ENCODE measurements at places on chromosomes 16 and 17. TPM values are rescaled to one million over a fixed set of nuclear protein-coding genes. Genes with fewer than 3 reads are reported as not detected.

DNA sequence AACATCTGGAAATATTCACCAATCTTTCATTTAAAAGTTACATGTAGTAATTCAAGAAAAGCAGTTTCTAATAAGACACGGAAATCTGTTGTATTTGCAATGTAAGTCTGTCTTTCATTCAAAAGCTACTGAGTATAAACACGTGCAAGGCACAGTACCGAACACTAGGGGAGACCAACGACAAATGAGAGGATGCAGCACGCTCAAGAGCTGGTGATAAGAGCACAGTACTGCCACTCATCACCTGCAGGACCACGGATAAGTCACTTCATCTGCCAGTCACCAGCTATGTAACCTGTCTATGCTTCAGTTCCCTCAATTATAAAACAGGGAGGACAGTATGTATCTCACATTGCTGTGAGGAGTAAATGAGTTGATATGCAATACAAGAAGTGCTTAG lies 67.1 kb downstream of the CLEC18A start:
- no peaks in the 10 kb centered on the region for H3K4me1 ChIP-seq
- H3K27me3 ChIP-seq, result no peaks in the 10 kb centered on the region
- DNase-seq, result no peak

Gene EME1
- 0.61 TPM for total RNA-seq

DNA sequence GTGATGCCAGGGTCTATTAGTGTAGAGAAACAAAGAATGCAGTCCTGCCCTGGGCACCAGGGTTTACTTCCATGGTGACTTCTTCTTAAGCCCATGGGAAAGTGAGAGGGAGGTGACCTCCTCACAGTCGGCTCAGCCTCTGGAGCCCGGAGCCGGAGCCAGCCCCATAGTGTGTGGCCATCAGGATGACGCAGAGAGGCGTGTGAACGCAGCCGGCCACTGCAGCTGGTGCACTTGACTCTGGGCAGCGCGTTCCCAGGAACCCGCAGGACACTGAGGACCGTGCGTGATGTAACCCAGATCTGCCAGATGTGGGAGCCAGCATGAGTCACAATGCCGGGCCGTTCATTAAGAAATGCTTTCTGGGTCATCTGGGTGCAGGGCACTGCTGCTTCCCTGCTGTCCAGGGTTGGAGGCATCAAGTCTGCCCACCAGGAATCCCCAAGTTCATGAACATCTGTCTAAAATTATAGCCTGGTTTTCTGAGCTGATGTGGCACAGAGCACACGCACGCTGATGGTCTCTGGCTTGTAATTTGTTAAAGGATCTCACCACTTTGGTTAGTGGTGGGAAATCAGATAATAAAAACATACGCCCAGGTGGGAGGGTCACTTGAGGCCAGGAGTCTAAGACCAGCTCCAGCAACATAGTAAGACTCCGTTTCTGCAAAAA lies 114.1 kb downstream of the PITPNC1 start:
- H3K27me3 ChIP-seq, result no peaks in the 10 kb centered on the region
- H3K4me3 ChIP-seq, result no peak overlapping the region
- no peak overlapping the region for H3K27ac ChIP-seq
- H3K4me1 ChIP-seq, result no peaks in the 10 kb centered on the region

Gene CPHXL2
- total RNA-seq, result not detected

DNA sequence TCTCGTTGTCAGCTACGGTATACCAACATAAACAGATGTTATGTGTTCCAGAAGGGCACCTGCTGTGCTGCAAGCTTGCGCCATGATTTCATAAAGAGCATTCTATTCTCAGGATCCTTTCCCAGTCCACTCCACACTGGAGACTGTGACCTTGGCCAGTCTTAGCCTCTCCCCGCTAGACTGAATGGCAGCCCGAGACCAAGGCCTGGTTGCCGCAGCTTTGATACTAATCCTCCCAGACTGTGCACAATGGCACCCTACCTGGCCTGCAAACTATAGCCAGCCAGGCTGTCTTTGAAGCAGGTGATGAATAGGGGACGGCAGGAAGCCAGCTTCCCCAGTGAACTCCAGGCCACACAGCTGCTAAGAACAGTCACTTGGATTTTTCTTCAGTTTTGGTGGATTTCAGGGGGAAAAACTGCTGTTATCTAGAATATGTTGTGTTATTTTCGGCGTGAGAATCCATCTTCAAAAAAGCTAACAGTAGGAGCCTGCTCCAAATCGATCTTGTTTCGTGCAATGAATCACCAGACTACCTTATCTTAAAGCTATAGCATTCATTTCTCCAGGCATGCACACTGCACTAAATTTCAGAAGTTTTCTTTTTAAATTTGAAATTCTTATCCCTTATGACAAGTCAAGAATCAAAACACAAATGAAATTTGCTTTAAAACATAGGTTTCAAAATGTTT lies 289.0 kb downstream of the CEP112 start:
- no peak overlapping the region for H3K27ac ChIP-seq
- H3K4me3 ChIP-seq, result no peak overlapping the region
- H3K4me1 ChIP-seq, result no peaks in the 10 kb centered on the region
- no peak for DNase-seq
- H3K27me3 ChIP-seq, result no peaks in the 10 kb centered on the region

DNA sequence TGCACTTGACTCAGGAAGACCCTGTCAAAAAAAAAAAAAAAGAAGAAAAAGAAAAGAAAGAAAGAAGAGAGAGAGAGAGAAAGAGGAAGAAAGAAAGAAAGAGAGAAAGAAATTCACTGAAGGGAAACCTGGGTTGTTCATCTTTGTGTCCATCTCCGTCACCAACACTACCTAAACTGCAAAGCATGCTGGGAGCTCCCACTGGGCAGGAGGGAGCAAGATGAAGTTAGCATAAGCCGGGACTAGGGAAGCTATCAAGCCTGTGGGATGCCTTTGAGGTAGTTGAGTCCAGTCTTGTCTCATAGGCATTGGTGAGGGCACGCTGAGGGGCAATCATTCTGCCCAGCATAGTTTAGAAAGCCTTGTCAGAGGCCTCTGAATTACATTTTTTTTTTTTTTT lies 7.6 kb upstream of the CBFB start:
- DNase-seq, result peak; percentile 13
- no peaks in the 10 kb centered on the region for H3K4me1 ChIP-seq
- no peak overlapping the region for H3K27ac ChIP-seq

Gene ANKFN1
- total RNA-seq, result not detected

Gene C16orf82
- total RNA-seq, result not detected

DNA sequence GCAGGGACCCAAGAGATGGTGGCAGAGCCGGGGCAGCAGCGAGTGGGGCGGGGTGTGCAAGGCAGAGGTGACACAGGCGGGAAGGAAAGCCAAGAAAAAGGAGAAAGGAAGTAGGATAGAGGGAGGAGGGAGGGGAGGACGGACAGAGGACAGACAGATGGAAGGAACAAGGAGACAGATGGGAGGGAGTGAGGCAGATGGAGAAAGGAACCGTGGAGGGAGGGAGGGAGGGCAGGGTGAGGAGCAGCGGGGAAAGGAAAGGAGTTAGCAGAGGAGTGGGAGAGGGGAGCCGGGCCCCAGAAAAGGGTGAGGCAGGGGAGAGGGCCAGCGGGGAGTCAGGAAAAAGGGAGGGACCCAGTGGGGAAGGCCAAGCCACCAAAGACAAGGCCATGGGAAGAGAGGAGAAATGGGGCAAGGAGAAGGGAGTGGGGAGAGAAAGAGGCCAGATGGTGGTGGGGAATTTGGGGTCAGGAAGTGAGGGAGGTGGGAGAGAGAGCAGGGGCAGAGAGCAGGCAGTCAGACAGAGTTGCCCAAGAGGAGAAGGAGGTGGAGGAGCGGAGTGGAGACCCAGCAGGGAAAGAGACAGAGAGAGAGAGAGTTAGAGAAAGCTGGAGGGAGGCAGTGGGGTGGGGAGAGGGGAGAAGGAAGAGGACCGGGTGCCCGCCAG lies 13.2 kb upstream of the ASGR1 start:
- H3K4me3 ChIP-seq, result no peak overlapping the region
- DNase-seq, result no peak
- no peaks in the 10 kb centered on the region for H3K4me1 ChIP-seq
- H3K27me3 ChIP-seq, result no peaks in the 10 kb centered on the region

GRCh38 chr17:68459037-68459639 lies 1.8 kb upstream of the WIPI1 start:
- H3K4me3 ChIP-seq, result peak overlapping the region; percentile 60
- H3K27me3 ChIP-seq, result no peaks in the 10 kb centered on the region
- H3K36me3 ChIP-seq, result no peaks in the 10 kb centered on the region
- no peak overlapping the region for H3K27ac ChIP-seq

Gene ESRP2
- 102 TPM for total RNA-seq

Gene KRTAP1-5
- total RNA-seq, result not detected

Gene PDILT
- not detected for total RNA-seq

DNA sequence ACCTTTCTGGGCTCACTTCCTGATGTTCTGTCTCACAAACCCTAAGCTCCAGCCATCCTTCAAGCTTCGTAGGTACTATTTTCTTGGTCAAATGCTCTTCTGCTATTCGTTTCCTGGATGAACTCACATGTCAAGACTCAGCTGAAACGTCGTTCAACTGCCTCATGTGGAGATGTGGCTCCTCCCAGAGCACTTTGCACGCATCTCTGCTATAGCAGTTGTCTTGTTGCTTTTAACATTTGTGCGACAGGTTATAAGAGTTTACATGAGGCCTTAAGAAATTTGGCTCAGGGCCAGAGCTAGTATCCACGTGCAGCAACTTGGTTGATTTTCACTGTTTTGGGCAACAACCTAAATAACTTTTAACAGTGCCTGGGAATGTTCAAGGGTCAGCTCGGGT lies 2.8 kb upstream of the KRT40 start:
- no peak for DNase-seq
- H3K36me3 ChIP-seq, result no peaks in the 10 kb centered on the region
- H3K27ac ChIP-seq, result no peak overlapping the region
- H3K4me1 ChIP-seq, result no peaks in the 10 kb centered on the region
- no peak overlapping the region for H3K4me3 ChIP-seq

DNA sequence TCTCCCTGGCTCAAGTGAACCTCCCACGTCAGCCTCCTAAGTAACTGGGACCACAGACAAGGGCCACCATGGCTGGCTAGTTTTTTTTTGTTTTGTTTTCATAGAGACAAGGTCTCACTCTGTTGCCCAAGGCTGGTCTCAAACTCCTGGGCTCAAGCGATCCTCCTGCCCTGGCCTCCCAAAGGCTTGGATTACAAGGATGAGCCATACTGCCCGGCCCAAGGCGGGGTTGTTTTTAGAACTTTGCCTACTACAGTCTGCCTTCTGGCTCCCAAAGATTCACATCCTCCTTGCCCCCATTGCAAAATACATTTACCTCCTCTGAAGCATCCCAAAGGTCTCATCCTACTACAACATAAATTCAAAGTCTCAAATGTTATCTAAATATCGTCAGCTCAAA lies 49.5 kb upstream of the PHOSPHO1 start:
- no peaks in the 10 kb centered on the region for H3K27me3 ChIP-seq
- H3K27ac ChIP-seq, result no peak overlapping the region
- no peak for DNase-seq
- no peak overlapping the region for H3K4me3 ChIP-seq

- no peak overlapping the region for H3K4me3 ChIP-seq
- DNase-seq, result no peak
- H3K27me3 ChIP-seq, result no peaks in the 10 kb centered on the region
- no peak overlapping the region for H3K27ac ChIP-seq
- no peaks in the 10 kb centered on the region for H3K4me1 ChIP-seq
- no peaks in the 10 kb centered on the region for H3K36me3 ChIP-seq
Observed at GRCh38 chr16:17101646-17102045, 369.1 kb downstream of the XYLT1 start.

GRCh38 chr16:21708533-21709115 lies 44.9 kb downstream of the OTOA start:
- H3K27me3 ChIP-seq, result no peaks in the 10 kb centered on the region
- H3K4me1 ChIP-seq, result no peaks in the 10 kb centered on the region
- no peaks in the 10 kb centered on the region for H3K36me3 ChIP-seq
- no peak overlapping the region for H3K4me3 ChIP-seq
- no peak for DNase-seq

- H3K36me3 ChIP-seq, result peaks cover 12% of the 10 kb centered on the region
- H3K4me3 ChIP-seq, result peak overlapping the region; percentile 95
- no peaks in the 10 kb centered on the region for H3K27me3 ChIP-seq
Observed at GRCh38 chr16:2753733-2754020, 1.2 kb downstream of the SRRM2 start.

- no peaks in the 10 kb centered on the region for H3K4me1 ChIP-seq
- H3K4me3 ChIP-seq, result no peak overlapping the region
- H3K27me3 ChIP-seq, result no peaks in the 10 kb centered on the region
- H3K27ac ChIP-seq, result no peak overlapping the region
- no peaks in the 10 kb centered on the region for H3K36me3 ChIP-seq
Observed at GRCh38 chr17:11682646-11683045, 84.4 kb downstream of the DNAH9 start.

Data from right lobe of liver (tissue), 6 donors.